ENCODE measurements at places on chromosomes 6 and 20.

DNA sequence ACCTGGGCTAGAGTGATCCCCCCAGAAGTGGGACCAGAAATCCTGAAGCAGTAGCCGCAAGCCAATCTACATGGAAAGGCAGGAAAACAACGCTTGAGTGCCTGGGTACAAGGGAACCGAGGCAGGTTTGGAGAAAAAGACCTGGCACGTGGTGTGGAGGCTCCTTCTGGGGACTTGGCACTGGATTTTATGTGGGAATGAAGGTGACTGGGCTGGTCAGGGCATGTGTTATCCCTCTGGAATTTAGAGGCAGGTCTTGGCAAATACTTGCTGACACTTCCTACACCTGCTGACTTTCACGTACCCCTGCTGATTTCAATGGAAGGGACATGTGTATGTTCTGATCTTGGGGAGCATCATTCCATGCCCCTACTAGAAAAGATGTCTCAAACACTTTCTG lies 25.0 kb upstream of the FAM217A start:
- DNase-seq: no peak

DNA sequence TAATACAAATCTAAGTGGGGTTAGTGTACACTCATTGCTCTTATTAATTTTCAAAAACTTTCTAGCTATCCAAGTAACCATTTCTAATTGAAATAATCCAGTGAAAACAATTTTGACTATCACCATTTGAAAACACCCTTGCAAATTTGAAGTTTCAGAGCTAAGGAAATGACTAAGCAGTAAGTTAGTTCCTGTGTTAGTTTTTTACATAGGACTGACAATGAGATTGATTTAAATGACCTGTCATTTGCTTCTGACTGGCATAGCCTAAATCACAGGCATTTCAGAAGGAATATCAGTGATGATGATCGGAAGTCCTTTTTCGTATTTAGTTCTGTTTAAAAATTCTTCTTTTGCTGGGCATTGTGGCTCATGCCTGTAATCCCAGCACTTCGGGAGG lies 27.0 kb downstream of the STK4 start:
- DNase-seq: no peak

GRCh38 chr6:158024566-158025297 lies 43.1 kb downstream of the SYNJ2 start:
- DNase-seq: no peak

DNA sequence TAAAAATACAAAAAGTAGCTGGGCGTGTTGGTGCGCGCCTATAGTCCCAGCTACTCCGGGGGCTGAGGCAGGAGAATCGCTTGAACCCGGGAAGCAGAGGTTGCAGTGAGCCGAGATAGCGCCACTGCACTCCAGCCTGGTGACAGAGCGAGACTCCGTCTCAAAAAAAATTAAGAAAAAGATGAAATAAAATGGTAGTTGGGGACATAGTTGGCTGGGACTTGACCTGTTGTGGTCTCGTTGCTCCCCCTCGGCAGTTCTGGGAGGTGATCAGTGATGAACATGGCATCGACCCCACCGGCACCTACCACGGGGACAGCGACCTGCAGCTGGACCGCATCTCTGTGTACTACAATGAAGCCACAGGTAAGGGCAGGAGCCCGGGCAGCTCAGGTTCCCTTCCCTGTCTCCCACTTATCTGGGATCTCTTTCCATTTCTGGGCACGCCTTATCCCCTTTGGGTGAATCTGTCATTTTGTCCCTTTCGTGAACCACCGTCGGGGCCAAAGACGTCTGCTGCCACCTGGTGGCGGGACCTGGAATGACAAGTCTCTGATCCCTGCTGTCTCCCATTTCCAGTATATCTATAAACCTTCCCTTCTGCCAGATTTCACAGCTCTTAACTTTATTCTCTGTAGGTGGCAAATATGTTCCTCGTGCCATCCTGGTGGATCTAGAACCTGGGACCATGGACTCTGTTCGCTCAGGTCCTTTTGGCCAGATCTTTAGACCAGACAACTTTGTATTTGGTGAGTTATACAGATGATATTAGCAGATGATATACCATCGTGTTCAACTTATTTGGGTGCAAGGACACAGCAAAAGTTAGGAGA lies 2.3 kb downstream of the TUBB start:
- no peak for DNase-seq

GRCh38 chr6:74447013-74447412 lies 751.0 kb downstream of the CD109 start:
- peak; percentile 6 for DNase-seq

DNA sequence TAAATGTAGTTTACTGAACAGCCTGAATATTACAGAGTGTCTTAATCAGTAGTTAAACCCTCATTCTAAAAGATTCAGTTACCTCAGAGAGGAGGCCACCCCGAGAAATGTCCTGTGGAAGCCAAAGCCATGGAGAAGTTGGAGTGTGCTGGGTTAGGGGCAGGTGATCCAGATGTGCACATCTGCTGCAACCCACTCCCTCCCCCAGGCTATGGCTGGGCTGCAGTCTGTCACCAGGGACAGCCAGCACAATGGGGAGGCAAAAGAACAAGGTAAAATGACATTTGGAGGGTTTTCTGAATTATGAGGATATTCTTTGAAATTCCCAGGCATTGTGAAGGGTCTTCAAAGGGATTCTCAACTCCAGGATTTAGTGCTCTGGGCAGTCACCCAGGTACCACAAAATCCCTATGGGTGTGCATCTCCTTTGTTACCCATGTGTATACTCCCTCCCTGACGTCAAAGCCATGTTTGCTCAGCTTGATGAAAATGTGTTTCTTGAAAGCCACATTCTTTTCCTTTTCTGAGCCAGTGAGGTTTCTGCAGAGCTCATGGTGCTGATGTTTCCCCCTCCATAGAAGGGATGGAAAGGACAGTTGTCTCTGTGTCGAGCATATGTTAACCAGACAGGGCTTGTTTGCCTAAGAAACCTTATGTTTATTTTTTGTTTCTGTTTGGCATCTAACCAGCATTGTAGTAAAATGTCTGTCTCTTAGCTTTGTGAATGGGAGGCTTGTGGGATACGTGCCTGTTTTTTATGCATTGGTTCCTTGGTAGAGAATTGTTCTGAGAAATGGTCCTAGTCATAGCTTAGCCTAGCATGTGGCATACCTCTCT lies 212.3 kb upstream of the TBX18 start:
- peak; percentile 50 for DNase-seq

DNA sequence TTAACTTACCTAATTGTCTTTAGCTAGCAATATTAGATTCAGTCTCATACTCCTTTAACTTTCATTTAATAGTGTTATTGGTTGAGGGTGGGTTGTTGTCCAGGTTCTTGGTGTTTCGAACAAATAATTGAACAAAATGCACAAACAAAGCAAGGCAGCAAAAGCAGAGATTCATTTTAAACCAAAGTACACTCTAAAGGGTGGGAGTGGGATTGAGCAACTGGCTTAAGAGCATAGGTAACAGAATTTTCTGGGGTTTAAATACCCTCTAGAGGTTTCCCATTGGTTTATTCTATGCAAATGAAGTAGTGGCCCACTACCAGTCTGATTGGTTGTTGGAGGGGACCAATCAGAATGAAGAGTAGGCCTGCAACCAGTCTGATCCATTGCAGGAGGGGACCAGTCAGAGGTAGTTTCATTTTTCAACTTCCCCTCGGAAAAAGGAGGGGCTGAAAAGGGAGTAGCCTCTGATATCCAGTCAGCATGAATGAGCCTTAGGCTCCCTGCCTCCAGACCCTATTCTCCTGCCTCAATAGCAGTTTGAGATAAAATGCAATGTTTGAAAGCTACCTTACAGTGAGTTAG lies 26.3 kb upstream of the RAB23 start:
- DNase-seq: no peak

GRCh38 chr6:72746276-72746675 lies 124.4 kb downstream of the KCNQ5 start:
- no peak for DNase-seq

- no peak for DNase-seq
These were observed 40.1 kb downstream of the ITPR3 start for GRCh38 chr6:33661106-33661838.

GRCh38 chr6:128282961-128283360 lies 237.4 kb downstream of the PTPRK start:
- no peak for DNase-seq

DNA sequence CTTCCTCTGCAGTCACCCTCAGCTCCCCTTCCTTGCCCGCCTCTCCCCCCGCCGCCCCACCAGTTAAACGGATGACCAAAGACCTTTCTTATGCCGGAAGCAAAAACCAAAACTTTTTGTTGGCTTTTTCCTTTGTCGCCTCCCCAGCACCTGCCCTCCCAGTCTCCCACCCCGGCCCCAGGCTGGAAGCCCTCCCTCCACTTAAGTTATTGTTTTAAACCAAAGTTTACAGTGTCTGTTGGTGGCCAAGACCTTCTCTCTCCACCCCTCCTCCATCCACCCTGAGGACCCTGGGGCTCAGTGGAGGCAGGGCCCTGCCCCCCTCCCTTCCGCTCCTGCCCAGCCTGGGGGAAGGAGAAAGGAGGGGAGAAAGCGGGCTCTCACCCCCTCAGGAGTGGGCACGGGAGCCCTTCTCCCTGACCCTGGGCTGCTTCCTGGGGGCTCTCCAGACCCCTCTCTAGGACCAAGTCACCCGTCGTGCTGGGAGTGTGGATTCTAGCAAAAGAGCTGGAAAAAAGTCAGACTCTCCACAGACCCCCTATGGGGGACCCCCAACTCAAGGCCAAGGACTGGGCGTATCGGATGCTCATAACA lies 38.3 kb upstream of the MDFI start:
- no peak for DNase-seq

DNA sequence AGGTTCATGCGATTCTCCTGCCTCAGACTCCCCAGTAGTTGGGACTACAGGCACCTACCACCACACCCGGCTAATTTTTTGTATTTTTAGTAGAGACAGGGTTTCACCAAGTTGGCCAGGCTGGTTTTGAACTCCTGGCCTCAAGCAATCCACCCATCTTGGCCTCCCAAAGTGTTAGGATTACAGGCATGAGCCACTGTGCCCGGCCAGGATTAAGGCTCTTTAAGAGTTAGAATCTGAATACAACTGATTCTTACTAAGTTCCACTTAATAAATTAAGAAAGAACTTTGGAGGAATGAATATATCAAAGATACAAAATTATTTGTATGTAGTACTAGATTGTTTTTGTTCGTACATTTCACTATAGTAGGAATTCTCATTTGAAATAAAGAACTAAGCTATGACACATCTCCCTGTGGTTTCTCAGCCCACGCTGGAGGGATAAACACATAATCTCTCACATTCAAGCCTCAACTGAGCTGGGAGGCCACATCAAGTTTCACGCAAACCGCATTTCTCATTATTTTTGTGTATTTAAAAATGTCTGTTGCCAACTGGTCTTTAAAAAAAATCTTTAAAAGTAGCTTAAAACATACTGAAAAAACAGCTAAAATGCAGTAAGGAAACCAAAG lies 34.2 kb downstream of the DTNBP1 start:
- peak; percentile 12 for DNase-seq

GRCh38 chr20:35504751-35505150 lies 24.7 kb downstream of the C20orf173 start:
- DNase-seq: no peak

DNA sequence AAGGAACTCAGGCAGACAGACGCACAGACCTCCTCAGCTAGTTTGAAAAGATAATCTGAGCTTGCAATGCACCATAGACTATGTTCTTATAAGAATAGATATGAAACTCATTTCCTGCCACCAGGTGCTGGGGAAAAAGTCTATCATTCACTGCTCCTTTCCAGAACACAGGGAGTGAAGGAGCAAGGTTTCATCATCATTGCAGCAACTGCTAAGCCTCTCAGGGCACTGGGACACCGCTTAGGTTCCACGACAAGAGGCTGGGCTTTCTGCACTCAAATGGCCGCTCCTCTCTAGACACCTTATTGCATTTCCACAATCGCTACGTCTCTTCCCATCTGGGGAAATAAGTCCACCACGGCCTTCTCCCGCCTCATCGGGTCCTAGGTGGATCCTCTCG lies 418.5 kb upstream of the JARID2 start:
- no peak for DNase-seq

DNA sequence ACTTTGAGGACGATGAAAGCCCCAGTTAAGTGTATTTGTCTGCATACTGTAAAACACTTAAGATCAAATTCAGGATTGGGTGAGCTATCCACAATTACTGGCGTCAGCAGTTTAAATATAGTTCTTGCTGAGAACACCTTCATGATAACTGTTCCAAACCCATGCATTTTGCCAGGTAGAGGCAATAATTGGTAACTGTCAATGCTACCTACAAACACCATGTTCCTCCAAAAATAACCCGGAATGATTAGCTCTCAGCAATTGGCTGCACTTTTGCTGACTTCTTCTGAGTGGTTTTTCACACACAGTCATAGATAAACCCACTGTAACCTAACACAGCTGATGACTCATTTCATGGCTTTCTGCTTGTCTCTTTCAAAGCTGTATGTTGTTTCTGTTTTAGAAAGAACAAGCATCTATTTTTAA lies 1358.6 kb upstream of the GJE1 start:
- DNase-seq: peak; percentile 32

GRCh38 chr20:8305449-8305978 lies 173.4 kb downstream of the PLCB1 start:
- peak; percentile 15 for DNase-seq

GRCh38 chr6:89979481-89980119 lies 85.3 kb downstream of the GJA10 start:
- no peak for DNase-seq

GRCh38 chr6:135014353-135014832 lies 40.2 kb downstream of the HBS1L start:
- DNase-seq: no peak

GRCh38 chr20:63846128-63846771 lies 15.0 kb upstream of the ABHD16B start:
- DNase-seq: no peak

DNA sequence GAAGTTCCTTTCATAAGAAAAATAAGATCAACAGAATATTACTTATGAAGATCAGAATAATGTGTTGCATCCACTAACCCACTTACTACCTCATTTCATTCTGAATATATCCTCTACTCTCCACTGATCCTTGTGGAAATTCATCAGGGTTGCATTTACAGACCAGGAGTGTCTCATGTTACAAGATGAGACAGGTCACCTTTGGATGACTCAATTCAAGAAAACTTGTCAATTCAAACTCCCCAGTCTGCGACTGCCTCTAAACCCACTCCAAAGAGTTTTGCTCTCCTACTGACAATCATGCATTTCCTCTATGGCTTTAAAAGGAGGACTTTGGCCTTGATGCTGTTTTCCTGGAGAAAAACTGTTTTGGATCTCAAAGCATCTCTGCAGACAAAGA lies 68.4 kb downstream of the ID4 start:
- no peak for DNase-seq

DNA sequence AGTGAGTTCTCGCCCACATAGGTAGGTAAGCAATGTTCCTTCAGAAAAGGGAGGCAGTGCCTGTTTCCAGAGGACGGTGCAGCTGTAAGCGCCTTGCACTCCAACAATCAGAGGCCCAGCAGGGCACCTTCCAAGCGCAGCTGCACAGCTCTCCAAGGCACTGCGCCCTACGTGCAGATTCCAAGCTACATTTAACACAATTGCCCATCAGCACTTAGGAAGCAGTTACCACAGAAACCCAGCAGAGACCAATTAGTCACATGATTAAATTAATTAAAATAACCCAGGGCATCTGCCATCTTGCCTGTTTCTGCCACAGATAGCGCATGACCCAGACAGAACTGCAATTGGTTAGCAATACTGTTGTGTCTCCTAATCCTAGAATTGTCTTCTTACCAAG lies 65.5 kb downstream of the SOBP start:
- no peak for DNase-seq

Measured in HFF-Myc (cell line).